ENCODE measurements at places on chromosomes 1 and 21.

DNA sequence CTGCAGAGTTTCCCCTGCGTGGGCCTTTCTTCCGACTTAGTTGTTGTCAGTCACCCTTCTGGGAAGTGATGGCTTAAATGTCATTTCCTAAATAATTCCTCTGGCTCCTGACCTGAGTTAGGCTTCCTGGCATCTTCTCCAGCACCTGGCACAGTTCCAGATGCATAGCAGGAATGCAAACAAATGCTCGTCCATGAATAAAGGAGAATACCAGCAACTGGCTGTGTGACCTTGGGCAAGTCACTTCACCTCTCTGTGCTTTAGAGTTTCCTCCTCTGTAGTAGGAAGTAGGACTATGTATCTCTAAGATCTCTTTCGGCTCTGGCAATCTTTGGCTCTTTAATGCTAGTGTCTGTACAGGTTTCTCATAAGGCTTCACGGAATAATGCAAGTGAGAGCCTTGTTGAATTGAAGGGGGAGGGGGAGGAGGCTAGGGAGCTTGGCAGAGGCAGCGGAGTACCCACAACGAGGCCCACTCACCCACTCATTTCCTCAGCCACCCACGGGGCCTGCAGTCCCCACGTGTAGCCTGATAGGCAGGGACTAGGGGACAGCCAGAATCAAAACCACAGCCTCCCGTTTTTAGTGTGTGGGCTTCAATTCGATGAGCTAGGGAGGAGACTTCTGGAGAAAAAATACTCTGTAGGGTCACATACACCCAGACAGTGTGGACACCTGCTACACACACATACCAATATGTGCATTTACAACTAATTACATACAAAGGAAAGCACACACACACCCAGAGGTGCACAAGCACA lies 48.1 kb downstream of the TENT5C start:
- no peak for DNase-seq

GRCh38 chr1:205493241-205494085 lies 11.0 kb upstream of the CDK18 start:
- no peak for DNase-seq

DNA sequence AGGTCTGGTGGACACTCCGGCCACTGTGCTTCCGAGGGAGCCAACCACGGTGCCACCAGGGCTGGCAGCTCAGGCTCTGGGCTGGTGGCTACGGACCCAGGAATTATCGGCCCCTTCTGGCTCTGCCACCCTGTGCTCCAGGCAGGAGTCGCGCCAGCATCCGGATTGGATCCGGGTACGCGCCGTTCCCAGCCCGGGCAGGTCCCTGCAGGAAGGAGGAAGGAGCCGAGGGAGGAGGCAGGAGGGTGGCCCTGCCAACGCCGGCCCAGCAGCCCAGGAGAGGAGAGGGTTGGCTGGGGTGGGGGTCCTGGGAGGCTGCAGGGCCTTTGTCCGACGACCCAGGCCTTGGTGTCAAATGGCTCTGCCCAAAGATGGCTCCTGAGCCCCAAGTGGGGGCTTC lies 160.5 kb downstream of the CASZ1 start:
- DNase-seq, result no peak

GRCh38 chr21:24183077-24183476 lies 1424.2 kb downstream of the MRPL39 start:
- no peak for DNase-seq

DNA sequence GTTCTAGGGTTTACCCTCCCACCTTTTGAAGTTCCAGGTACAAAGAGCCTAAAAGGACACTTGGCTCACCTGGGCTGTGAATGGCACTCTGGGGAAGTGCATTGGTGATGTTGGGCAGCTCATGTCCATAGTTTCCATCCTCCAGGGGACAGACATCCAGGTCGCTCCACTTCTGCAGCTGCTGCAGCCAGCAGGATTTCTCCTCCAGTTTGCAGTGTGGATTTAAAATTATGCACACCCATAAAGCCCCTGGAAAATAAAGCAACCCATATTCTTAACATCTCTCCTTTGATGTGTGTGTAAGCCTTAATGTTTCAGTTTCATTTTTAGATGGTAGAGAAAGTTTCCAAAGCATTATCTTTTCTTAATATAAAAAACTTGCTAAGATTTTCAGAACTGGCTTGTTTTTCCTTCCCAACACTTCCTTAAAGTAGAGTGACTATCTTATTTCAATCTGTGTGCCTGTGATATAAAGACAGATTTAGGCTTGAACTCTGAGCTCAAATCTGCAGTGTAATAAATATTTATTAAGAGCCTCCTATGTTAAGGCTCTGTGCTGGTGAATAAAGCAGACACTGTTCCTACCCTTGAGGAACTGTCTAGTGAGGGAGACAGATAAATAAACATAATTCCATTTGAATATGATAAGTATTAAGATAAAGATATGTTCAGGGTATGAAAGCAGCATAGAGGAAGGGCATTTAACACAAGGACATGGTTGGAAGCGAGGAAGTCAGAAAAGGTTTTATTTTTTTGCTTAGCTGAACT lies 39.1 kb downstream of the UROD start:
- DNase-seq, result no peak

GRCh38 chr21:44870748-44871495 lies 2.6 kb downstream of the PTTG1IP start:
- DNase-seq, result no peak

DNA sequence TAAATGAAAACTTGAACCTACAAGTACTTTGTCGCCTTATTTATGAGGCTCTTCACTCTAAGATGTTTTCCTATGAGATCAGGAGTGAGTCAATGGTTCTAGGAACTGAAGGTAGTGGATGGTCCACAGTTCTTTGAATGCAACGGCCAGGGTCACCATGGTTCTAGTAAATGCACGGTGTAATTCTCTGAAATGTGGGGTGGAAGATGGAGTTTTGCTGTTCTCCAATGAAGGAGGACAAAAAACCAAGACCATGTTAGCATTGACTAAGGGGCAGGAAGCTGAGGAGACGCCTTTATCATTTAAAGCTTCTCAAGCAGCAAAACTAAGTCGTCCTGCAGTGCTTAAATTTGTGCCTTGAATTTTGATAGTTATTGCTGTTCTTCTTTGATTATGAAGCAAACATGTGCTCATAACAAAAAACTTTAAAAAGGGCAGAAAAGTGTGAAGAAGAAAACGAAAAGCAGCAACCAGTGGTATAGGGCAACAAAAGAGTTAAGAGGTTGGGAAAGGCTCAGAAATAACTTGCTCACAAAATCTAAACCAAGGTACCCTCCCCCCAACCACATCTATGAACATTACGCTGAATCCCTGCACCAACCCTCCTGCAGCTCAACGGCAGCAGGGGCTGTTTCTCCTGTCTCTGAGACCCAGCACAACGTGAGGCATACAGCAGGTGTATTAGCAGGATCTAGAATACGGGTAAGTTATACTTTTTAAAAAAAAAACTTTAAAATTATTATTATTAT lies 85.0 kb downstream of the MRPL37 start:
- DNase-seq, result no peak

DNA sequence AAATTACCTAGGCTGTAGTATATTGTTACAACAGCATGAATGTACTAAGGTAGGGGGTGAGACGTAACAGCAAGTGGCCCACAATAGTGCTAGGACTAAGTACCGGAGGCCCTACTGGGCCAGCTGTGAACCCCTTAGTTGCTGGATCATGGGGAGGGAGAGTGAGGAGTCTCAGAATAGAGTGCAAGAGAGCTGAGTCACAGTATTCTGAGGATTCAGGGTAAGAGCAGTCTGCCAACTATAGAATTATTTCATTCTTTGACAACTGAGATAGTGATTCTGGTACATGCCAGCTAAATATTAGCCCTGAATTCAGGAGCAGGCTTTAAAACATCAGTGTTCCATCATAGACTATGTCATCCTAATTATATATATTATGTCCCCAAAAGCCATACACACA lies 218.7 kb downstream of the TM2D1 start:
- DNase-seq, result no peak

- DNase-seq, result no peak
Observed at GRCh38 chr1:110340207-110340468, 961 bp downstream of the RBM15 start.

- peak; percentile 50 for DNase-seq
Observed at GRCh38 chr1:203084588-203085527, 954 bp downstream of the MYOG start.

- no peak for DNase-seq
Observed at GRCh38 chr1:111734426-111734825, 4.8 kb downstream of the INKA2 start.

DNA sequence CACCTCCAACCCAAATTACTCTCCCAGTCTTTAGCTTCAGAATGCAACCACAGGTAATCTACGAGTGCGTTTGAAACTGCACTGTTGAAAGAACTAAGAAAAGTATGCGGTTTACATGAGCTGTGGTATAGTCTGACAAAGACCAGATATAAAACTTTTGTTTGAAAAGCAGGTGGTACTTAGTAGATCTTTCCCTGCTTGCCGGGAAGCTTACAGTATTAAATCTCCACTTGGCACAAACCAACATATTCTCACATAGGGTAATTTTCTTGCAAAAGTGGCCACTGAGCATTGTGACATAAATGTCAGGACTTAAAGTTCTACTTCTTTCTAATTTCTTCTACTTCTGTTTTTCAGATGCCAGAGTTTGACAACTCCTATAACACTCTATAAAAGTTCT lies 8.4 kb downstream of the RGS2 start:
- no peak for DNase-seq

- peak; percentile 86 for DNase-seq
Observed at GRCh38 chr1:235503403-235504121, 690 bp downstream of the B3GALNT2 start.

- DNase-seq, result no peak
Observed at GRCh38 chr1:6011161-6011945, 19.1 kb upstream of the NPHP4 start.

DNA sequence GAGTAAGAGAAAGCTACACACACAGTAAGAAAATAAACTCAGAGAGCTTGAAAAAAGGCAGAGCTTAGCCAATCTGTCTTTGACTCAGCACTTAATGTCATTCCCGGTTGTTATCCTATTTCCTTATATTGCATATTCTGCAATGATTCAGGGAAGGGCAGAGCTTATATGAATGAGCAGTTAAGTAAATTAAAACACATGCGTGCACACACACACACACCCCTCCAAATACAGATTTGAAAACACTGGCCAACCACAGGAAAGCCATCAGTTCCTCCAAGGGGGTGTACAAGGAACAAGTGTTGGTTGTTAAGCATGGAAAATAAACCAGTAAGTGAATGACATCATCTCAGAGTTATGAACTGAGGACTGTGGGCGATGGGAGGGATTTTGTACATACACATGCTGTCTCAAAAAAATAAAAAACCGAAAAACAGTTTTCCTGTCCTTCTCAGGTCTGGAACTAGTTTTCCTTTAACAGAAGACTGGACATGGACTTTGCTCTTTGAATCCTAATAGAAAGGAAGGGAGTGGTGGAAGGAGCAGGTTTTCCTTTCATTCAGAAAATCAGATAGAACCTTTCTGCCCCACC lies 1.0 kb downstream of the IQGAP3 start:
- no peak for DNase-seq

- DNase-seq, result no peak
Observed at GRCh38 chr1:17929224-17929623, 174.1 kb downstream of the ACTL8 start.

DNA sequence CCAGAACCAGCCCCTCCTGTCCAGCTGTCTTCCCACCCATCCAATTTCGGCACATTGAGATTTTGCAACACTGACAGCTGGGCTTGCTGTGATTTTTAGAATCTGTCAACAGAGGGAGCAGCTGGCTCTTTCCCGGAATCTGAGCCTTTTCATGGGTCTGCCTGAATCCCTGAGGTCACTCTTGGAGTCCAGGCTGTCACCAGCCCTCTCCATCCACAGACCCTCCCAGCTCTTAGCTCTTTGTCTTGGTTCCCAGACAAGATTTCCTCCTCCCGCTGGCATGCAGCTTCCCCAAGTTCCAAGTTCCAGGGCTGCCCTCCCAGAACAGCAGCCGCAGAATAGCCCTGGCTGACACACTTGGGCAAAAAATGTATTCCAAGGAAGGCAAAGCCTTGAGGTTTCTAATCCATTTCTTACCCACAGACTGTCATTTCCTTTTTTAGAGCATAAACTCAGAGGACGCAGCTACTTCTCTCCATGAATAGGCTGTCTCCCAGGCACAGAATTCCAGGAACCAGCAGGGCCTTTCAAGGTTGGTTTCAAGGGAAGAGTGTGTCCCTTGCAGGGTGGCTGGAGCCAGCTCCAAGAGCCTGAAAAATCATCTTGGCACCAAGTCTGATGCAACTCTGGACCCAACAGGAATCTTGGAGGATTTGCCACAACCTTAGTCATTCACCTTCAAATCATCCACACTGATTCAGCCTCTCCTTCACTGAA lies 7.1 kb upstream of the TMEM61 start:
- peak; percentile 81 for DNase-seq

DNA sequence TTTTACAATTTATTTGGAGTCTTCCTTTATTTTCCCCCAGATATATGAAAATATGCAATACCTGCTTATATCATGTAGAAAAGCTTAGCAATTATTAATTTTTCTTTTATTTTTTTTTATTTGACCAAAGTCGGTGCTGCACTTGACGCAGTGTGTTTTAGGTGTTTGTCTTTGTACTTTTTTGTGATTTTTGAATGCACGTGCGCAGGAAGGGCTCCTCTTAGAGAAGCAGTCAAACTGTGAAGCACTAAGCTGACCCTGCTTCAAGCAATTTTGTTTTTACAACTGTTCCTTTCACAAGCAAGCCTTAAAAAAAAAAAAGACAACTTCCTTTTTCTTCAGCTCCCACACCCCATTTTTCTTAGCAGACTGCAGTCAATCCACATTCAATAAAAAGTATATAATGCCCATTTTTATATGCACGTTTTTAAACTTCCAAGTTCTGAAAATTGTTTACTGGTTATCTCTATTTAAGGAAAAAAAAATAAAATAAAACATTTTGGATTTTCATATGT lies 267.4 kb downstream of the TM2D1 start:
- no peak for DNase-seq

DNA sequence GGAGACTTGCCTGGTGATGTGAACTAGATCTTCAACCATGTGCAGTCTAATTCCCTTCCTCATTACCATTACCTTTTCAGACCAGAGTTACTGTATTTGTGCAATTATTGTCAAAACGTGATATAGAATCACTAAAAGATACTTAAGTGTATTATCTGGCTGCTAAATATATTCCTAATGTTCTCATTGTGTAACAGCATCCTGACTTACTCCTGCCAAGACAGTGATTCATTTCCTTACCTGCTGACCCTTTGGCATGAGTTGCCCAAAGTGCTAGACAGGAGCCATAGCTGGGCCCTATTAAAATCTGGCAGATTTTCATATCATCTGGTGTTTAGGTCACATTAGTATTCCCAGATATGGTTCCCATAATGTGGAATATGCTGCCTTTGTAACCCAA lies 598.3 kb upstream of the CAMK1G start:
- DNase-seq, result no peak

Data from neural progenitor cell (in vitro differentiated cells).